ENCODE measurements at places on chromosomes 5 and 9.

DNA sequence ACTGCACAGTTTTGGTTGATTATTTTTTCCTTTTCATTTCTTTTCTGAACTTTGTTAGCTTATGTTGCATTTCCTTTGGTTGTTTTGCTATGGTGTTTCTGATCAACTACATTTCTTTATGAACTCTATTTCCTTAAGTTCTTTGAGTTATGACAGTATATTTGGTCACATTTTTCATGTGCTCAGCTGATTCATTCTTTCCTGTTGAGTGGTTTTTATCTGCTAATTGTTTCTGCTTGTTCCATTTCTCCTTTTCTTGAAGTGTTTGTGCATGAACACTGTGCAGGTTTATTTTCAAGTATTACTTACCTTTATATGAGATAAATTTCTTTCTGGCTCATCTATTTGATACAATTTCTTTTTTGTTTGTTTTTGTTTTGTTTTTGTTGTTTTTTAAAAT, 50.9 kb upstream of the MACIR start:
- DNase-seq = no peak

- peak; percentile 19 for DNase-seq
Observed at GRCh38 chr5:108382784-108383330, 959 bp upstream of the FBXL17 start.

DNA sequence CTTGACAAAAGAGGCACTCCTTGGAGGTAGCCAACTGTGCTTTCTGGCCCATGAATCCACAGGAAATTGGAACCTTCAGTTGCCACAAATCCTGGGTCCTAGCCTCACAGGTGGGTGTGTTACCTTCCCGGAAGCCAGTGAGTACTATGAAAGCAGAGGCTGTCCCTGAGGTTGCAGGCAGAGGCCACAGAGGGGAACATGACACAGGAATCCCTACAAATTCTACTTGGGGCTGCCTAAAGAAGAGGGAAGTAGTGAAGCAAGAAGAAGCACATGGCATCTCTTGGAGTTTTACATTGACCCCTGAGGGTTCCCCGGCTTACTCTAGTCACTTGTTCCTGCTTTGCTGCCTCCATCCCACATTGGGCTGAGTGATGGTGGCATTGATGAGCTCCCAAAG, 2.6 kb downstream of the SLC22A5 start:
- no peak for DNase-seq

DNA sequence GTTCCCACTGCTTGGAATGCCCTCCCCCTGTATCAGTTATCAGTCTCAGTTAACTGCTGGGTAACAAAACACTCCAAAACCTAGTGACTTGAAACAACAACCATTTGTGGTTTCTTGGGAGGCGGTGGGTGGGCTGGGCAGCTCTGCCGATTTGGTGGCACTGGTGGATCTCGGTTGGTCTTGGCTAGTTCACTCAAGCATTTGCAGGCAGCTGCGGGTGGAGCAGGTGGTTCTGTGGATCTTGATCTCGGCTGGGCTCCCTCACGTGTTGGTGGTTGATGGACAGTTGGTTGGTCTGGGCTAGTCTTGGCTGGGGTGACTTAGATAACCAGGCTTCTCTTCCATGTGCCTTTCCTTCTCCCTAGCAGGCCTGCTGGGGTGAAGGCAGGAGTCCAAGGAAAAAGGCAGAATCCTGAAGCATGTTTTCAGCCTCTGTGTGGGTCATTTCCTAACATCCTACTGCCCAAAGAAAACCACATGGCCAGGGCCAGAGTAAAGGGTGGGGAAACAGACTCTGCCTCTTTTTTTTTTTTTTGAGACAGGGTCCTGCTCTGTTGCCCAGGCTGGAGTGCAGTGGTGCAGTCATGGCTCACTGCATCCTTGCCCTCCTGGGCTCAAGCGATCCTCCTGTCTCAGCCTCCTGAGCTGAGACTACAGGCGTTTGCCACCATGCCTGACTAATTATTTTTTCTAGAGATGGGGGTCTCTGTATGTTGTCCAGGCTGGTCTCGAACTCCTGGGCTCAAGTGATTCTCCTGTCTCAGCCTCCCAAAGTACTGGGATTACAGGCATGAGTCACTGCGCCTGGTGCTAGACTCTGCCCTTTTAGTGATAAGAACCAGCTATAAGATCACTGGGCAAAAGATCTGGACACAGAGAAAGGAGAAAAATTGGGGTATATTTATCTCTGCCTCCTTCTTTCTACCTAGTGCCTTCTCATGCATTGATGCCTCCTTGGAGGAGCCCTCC, 183.7 kb downstream of the RGS3 start:
- no peak for DNase-seq

DNA sequence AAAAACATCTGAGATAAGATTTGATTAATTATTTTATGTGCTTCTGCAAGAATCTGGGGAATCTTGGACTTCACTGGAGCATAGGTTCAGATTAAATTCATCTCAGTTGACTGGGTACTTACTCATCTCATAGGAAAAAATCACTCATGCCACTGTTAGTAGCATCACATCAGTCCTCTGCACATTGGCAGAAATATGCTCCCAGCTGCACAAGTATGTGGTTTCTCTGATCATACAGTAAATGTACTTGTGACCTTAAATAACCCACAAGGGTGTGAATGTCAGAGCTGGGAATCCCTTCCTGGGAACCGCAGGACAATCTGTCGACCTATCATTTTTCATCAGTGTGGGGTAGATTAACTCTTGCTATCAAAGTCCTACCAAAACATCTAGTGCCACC, 203.7 kb upstream of the SLC24A2 start:
- DNase-seq = no peak

DNA sequence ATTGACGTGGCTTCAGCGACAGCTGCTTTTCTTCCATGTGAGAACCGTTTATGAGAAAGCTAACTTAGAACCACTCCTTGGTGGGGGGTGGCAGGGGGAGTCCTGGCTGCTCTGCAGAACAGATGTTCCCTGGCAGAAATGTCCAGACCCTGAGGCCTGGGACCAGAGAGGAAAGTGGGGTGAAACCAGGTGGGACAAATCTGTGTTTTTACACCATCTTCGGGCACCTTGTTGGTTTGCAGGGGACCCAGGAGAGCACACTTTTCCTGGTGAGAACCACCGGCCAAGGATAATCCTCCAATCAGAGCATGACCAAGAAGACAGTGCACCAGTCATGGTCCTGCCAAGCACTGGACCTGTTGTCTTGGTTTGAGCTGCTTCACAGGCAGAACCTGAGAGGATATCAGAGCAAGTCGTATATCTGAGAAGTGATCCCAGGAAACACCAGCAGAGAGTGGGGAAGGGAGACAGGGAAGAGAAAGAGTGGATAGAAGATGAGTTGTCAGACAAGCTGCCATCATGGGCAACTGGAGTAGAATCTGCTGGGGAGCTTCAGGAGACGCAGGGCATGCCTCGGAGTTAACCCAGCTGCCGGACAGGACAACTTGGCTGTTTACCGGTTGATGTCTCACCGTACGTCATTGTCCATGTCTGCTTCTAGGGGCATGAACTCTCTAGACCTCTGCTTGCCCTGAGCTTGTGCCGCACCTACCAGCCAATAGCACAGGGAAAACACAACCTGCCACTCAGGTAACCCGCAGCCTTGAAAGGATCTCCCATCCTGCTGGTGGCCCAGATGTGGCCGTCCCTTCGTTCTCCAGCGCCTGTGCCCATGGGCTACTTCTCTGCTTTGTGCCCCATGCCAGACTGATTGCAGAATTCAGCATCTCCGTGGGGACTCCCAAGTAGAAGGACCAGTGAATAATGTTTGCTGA, 178.4 kb upstream of the MVB12B start:
- no peak for DNase-seq

DNA sequence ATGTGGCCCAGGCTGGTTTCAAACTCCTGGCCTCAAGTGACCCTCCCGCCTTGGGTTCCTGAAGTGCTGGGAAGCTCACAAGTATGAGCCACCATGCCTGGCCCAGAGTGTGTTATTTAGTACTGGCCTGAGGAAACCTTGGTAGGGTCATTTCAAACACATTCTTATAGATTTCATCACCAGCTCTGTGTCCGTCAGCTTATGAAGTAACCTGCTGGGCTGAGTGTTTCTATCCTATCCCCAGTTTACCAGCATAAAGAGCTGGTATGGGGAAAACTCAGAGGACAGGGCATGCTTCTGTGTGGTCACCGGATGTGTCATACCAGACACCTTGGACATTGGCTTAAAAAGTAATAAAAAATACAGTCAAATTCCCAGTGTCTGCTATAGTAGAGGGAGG, 45.3 kb downstream of the PTPN3 start:
- DNase-seq = no peak

- no peak for DNase-seq
Observed at GRCh38 chr9:120808931-120809330, 15.7 kb upstream of the FBXW2 start.

GRCh38 chr5:96121364-96121763, 159.7 kb upstream of the ELL2 start:
- no peak for DNase-seq

GRCh38 chr5:110549301-110549700, 177.2 kb downstream of the TMEM232 start:
- peak; percentile 28 for DNase-seq

DNA sequence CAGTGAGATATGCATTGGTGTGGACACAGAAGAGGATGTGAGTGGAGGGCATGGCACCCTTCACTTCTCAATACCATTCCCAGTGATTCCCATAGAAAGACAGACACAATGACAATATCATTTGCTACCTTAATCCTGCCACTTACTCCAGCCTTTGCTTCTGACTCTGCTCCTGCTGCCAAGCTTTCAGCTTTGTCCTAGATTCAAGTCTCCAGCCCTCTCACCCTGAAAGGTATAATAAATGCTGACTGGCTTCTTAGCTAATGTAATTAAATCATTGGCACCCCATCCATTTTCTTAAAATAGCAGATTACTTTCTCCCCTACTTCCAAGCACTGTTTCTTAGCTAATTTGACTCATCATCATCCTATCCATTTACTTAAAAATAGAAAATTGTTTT, 41.1 kb upstream of the CDC42SE2 start:
- DNase-seq = no peak

DNA sequence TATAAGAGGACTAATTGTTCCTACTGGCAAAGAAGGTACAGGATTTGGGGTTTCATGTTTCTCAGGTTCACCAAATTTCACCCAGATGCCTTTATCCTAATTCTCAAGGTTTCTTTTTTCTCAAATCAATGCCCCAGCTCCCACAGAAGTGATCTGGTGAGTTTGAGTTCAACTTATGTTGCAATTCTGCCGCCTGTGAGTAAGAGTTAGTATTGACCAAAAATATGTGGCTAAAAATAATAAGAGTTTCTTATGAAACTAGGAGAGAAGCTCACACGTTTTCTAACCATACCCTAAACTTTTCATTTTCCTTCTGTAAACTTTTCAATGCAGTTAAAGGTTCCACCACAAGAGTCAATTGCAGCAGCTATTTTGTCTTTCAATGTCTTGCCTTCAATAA, 15.1 kb downstream of the SLCO6A1 start:
- no peak for DNase-seq

- no peak for DNase-seq
Observed at GRCh38 chr9:131446276-131446675, 52.4 kb downstream of the PRRC2B start.

DNA sequence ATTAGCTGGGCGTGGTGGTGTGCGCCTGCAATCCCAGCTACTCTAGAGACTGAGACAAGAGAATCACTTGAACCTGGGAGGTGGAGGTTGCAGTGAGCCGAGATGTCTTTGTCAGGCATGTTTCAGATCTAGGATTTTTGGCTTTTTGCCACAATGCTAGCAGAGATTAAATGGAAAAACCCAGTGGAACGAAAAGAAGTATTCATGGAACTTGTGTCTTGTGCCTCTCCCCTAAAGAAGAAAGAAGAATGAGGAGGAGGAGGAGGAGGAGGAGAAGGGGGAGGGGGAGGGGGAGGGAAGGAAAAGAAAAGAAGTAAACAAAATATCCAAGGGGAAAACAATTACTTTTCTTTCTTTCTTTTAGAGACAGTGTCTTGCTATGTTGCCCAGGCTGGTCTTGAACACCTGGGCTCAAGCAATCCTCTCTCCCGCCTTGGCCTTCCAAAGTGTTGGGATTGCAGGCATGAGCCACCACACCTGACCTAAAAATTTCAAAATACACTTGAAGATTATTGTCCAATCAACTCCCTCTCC, 106.0 kb downstream of the ARRDC3 start:
- no peak for DNase-seq

DNA sequence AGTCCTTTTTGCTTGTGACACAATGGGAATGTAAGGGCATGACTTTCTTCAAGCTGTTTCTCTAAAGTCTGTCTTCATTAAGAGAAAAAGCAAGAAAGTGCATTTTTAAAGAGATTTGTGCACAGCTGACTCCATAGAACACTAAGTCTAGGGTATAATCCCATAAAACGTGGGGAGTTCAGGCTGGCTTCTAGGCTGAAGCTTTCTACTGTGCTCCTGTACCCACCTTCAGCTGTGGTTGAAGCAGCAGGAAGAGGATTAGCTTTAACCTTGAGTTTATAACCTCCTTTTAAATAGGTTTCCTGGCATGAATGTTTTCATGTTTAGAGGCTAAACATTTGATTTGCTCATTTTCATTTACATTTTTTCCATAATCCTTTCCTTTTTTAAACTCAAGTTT, 126.4 kb downstream of the HACD4 start:
- DNase-seq = peak; percentile 77

- DNase-seq = no peak
Observed at GRCh38 chr5:146872188-146872587, 6.4 kb downstream of the PPP2R2B start.

DNA sequence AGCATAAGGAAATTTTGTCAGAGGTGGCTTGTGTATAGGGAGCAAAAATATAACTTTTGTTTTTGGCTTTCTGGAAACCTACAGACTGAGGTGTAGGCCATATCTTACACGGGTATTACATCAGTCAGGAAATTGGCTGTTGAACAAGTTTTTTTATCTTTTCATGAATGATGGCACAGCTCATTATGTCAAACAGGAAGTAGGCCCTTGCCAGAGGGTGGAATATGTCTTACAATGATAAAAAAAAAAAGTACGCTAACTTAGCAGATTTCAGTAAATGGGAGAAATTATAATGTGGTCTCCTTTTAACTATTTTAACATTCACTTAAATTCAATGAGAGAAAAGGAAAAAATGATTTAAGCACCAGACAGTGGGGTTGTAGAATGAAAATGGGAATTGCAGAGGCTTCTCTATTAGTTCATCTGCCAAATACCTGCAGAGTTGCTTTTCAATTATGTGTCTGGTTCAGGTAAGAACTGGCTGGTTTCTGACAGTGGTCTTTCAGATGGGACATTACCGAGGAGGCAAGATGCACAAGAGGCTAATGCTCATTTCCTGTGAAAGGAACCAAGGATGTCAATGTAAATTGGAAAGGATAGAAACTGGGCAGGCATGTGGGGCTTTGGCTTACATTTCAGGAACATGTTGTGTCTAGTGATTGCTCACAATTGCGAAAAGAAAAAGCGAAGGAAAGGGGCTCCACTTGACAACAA, 169.9 kb downstream of the NNT start:
- peak; percentile 12 for DNase-seq

DNA sequence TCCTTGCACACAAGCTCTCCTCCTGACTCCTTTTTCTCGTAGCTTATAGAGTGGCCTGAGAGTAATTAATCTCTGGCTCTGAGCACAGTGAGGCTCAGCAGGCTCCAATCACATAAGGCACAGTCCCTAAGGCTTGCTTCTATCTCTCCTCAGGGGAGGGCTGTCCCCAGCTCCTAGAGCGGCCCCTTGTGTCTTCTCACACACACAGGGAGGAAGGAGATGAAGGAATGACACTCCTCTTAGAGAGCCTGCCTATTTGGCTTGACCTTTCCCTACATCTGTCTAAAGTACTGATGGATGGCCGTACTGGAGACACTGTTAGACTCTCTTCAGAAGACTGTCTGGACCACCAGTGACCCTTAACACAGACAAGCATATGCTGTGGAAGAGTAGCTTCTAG, 12.9 kb downstream of the TAS2R1 start:
- no peak for DNase-seq

GRCh38 chr9:81562231-81563019, 126.9 kb downstream of the TLE1 start:
- peak; percentile 98 for DNase-seq

Data from retinal pigment epithelial cell (primary cell).